ENCODE measurements at places on chromosomes 7 and 10.

- peak; percentile 61 for DNase-seq
Observed at GRCh38 chr10:112465299-112465883, 18.4 kb downstream of the VTI1A start.

GRCh38 chr10:23694921-23695824 is 256.3 kb downstream of the OTUD1 start:
- no peak for DNase-seq

GRCh38 chr7:23212395-23212794 is 30.5 kb downstream of the NUP42 start:
- no peak for DNase-seq

GRCh38 chr10:5428133-5428532 is 15.8 kb downstream of the NET1 start:
- DNase-seq: no peak

- peak; percentile 85 for DNase-seq
Observed at GRCh38 chr7:2248984-2249694, 7.1 kb downstream of the NUDT1 start.

DNA sequence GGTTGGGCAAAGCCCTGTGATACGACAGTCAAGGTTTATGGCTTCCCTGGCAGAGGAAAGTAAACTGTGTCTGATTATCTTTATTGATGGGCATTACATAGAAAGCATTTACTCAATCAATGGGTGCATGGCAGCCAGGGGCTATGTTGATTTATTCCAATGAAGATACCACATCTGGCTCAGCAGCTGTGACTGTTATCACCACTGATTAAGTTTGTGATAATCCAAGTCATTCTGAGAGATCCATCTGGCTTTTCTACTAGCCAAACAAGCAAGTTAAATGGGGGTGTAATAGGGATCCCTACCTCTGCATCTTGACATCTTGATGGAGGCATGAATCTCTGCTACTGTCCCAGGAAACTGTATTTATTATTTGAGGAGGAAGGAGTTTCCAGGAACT is 86.7 kb downstream of the KLF6 start:
- DNase-seq: no peak

DNA sequence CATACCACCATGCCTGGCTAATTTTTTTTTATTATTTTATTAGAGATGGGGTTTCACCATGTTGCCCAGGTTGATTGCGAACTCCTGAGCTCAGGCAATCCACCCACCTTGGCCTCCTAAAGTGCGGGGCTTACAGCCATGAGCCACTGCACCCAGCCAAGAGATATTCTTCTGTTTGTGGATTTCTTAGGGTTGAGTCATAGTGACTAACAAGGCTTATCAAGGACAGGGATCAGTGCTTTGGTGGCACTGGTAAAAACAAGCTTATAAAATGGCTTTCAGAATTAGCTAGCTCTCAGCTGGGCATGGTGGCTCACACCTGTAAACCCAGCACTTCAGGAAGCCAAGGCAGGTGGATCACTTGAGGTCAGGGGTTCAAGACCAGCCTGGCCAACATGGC is 122.4 kb downstream of the ZNF248 start:
- DNase-seq: no peak

DNA sequence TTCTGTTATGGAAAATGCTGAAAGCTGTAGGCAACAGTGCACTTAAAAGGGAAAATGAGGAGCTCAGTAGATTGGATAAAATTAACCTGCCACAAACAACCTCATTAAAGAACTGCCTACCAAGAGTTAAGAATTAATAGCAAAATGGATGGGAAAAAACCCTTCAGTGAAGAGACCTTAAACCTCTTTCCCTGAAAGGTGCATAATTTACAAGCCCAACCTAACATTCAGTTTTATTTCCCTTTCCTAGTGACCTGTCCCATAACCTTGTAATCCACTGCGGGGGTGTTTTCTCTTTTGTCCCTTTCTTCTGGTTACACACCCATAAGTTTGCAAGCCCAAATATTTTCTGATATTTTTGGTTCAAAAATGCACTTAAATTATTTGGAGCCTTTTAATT is 21.9 kb downstream of the SKIDA1 start:
- DNase-seq: no peak

- DNase-seq: no peak
Observed at GRCh38 chr10:88525371-88526069, 57.6 kb downstream of the RNLS start.

DNA sequence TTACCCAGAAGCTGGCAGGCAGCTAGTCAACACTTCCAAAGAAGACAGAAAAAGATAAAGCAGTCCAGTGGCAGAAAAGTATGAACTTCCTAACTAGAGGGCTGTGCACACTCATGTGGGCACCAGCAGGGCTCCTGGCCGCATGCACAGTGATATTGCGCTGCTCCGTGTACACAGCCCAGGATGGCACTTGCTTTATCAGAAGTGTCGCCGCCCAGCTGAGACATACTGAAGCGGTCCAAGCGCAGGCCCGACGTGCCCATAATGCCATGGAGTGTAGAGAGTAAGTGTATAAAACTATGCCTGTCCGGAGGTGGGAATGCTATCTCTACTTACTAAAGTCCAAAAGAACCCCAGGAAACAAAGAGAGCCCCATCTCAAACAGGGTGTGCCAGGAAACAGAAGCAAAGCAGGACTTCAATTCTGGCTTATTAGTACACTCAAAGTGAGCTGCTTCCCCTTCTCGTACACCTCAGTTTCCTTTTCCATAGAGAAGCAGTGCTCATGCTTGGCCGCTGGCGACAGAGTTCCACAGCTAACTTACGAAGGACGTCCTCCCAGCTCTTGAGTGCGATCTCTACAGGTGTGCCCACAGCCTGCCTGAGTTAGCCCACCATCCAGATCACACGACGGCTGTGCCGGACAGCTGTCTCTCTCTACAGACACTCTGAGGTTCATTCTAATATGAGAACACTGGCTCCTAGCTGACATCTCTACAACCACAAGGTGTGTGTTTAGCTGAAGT is 234.3 kb downstream of the COBL start:
- no peak for DNase-seq

GRCh38 chr10:99337901-99338300 is 8.7 kb downstream of the CNNM1 start:
- DNase-seq: no peak

DNA sequence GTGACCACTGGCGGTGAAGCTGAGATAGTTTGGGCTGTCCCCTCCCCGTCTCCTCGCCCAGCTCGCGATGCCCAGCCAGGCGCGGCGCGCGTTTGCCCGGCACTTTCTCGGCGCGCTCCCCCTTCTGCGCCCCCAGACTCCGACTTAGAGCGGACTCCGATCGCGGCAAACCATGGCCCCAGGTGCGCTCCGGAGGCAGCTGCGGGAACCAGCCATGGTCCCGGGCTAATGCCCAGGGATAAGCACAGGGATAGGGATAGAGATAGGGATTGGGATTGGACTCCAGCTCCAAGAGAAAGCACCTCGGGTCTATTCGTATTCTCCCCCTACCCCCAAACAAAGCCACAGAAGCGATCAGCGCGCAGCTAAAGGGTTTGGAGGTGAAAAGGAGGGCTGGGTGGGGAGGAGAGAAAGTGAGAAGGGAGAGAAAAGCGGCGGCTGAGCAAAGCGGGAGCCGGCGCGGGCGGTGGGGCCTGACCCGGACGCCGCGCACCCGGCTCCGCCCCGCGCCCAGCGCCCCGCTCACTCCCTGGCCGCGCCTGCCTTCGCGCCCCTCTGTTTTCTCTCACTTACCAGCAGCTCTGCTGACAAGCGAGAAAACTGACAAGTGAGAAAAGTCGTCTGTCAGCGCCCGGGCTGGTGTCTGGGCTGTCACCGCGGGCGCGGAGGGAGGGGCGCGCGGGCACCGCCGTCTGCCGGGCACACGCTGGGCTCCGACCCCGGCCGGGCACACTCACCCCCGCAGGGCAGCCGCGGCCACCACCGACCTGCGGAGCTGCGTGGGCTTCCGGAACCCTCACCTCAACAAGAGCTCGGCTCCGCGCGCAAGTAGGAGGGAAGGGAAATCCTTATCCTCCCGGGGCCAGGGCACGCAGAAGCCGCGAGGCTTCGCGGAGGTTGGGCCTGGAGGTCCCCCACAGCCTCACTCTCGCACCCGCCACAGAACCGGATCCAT is at the start of gene PDE1C:
PDE1C (minus strand) TSS at position 2 of the 955 bp plus-strand sequence.
- DNase-seq: no peak

GRCh38 chr10:68861253-68861652 is 33.9 kb downstream of the STOX1 start:
- DNase-seq: no peak

- DNase-seq: peak; percentile 45
Observed at GRCh38 chr7:132557489-132558044, 18.7 kb downstream of the PLXNA4 start.

DNA sequence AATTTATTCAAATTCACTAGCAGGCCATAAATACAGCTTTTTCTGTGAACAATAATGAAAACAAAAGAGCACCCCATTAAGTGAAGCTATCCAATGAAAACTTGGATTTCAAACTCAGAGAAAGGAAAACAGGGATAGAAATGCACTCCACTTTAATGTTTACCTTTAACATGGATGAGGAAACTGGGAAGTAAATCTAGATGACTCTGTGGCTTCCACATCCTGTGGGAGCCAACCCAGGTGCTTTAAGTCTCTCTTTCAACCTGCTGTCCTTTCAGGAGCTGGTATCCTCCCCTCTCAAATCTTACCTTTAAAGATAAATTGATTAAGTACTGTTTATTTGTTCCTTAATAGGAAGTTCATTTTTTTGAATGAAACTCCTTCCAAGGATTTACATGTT is 21.5 kb upstream of the SGMS1 start:
- no peak for DNase-seq

GRCh38 chr7:108263425-108263824 is 133.3 kb upstream of the LAMB4 start:
- no peak for DNase-seq

GRCh38 chr7:31783221-31783620 is 96.2 kb downstream of the PPP1R17 start:
- no peak for DNase-seq

DNA sequence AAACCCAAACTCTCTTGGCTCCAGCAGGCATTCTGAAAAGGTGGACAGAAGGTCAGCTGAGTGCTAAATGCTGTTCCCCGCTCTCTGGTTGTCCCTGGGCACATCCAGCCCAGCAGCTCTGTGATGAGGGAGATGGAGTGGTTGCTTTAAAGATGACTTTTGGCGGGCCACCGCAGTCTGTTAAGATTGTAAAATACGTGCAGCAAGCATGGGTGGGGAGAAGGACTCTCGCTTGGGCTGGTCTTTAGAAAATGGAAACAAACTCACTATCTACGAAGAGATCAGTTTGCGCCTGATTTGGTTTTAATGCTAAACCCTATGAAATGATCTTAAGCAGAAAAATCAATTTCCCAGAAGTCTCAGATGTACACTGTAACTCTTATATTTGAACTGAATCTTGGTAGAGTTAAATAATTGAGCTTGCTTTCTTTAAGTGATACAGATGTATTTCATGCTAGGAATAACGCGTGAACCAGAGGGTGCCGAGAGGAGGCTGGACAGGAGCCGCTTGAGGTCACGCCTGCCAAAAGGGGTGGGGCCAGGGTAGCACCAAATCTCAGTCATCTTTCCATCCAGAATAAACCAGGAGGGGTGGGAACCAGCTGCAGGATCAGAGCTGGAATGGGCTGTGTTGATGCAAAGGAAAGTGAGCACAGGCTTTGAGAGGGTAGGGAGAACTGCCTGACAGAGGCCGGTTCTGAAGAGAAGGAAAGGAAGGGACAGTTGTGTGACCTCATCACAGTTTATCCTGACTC is 170.2 kb upstream of the MKI67 start:
- no peak for DNase-seq

- DNase-seq: no peak
Observed at GRCh38 chr10:1375346-1376170, 319.4 kb downstream of the WDR37 start.

GRCh38 chr10:117540640-117541404 is 1.7 kb upstream of the EMX2 start:
- DNase-seq: no peak

DNA sequence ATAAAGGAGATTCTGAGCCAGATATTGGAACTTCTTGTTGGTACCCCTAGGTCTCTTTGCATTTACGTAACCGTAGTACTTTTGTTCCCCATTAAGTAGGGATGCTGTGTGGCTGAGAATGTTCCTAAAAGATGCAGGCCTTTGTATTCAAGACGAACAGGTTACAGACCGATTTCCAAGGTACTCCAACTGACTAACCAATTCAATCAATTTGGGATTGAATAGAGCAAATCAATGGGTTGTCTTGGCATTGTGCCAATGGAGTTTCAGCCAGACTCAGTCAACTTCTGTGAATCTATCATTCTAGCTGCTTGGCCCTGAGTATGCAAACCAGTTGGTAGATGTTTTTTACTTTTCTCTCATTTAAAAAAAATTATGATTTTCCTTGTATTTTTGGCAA is 347.3 kb upstream of the NPVF start:
- no peak for DNase-seq

GRCh38 chr10:62000726-62001125 is 99.2 kb downstream of the ARID5B start:
- DNase-seq: no peak

DNA sequence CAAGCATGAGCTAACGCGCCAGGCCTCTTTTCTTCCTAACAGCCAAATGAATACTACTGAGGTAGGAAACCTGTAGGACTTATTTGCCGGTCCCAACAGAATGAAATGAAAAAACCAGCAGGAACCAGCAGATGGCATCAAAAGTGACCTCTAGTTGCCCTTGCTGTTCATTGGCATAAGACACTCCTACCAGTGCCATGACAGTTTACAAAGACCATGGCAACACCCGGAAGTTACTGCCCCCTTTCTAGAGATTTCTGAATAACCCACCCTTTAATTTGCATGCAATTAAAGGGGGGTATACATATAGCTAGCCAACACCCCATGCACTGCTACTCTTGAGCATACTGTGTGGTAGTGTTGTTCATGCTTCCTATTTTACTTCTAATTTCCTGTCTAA is 65.2 kb downstream of the ATE1 start:
- DNase-seq: no peak

GRCh38 chr7:37081436-37081835 is 357.1 kb upstream of the AOAH start:
- peak; percentile 37 for DNase-seq

DNA sequence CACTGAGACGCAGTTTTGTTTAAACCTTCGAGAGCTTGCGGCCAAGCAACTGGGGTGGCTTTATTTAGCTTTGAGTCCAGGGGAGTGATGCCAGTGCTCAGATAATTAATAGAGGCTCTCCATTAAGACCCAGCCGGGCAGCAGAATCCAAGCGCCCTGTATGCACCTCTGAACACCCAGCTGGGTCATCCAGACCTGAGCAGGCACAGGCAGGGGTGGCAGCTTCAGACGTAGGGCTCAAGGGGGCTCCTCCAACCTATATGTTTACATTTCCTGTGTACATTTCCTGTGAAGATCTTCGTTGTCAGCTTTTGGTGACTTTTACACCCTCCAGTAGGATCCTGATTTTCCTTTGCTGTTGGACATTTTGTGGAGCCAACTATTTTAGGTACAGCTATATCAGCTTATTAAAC is 719.5 kb downstream of the LRMDA start:
- DNase-seq: no peak
